ENCODE measurements at places on chromosomes 2 and 18.

GRCh38 chr2:53949457-53949856, 21.3 kb downstream of the PSME4 start:
- DNase-seq = no peak

DNA sequence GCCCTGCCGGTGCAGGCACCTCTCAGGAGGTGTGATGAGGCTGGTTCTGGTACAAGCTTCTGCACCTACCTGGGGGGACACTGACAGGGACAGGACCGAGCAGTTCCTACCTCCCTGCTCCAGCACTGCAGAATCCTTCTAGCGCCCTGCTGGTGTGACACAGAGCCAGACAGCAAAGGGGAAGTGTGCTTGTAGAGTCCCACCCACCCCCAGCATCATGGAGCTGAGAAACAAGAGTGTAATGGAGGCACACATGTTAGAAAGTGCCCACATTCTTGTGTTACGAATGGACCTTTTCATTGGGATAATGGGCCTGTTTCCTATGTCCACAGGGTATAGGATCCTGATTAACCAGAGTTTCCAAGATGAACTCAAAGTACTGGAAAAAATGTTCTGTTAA, 38.3 kb downstream of the OXER1 start:
- DNase-seq = no peak

GRCh38 chr2:237432484-237433092, 18.6 kb upstream of the COL6A3 start:
- DNase-seq = peak; percentile 92

DNA sequence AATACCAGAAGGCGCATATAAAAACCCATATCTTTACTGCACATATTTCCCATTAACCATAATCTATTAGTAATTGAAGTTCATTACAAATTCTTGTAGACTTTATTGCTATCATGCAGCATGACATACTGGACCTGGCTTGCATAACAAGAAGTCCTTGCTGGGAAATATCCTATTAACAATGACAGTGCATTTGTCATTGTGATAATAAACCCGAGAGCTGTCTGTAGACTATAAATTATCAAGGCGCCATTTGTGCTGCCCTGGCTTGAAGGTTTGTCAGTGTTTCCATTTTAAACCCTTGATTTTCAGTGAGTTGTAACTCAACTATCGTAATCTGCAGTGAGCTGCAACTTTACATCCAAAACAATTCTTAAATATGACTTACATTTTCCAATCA, 59.0 kb downstream of the HNMT start:
- DNase-seq = no peak

DNA sequence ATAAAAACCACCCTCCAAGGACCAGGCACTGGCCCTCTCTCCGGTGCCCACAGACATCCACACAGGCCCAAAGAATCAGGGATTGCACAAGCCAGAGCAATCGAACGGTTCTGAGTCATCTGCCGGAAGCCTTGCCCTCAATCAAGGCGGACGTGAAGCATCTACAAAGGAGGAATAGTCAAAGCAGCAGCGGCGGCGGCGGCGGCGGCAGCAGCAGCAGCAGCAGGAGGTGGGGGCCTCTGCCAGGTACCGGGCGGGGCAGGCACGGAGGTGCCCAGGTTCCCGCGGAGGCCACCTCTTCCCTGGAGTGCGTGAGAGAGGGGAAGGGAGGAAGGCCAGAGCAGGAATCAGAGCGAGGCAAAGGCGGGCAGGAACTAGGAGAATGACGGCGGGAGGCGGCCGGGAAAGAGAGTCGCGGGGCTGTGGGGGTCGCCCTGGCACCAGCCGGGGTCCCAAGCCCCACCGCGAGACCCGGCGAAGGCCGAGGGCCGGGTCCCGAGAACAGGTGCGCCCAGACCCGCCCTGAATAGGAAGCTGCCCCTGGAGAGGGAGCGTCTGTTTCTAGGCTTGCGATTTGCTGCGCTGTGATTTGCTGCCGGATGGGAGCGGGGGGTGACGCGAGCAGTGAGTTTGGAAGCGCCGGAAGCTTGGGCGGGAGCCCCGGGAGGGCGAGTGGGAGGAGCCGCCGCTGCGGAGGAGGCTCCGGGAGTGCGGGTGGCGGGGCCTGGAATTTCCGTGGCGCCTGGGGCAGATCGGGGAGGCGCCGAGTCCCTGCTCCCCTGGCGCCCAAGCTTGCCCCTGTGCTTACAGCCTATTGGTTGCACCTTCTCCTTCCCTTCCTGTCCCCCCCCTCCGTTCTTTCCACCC, at the start of gene SERPINB8:
Gene SERPINB8 (plus strand): TSS at position 140 of the 867 bp plus-strand sequence. CDS start 8,228 bp downstream, outside the sequence.
- peak; percentile 69 for DNase-seq

GRCh38 chr2:111897924-111898702, at the start of gene MERTK:
Gene MERTK (plus strand): TSS chr2:111898607. CDS start chr2:111898736, 129 bp downstream.
- peak; percentile 46 for DNase-seq

Measured in stimulated activated CD8-positive, alpha-beta memory T cell treated with anti-CD3 and anti-CD28 coated beads, Interleukin-2, amount 100 ng/mL, for 48 hours (primary cell).